ENCODE measurements at places on chromosomes 5 and 9.

GRCh38 chr5:170223906-170224305 is 8.9 kb upstream of the C5orf58 start:
- no peak for DNase-seq

GRCh38 chr5:21817668-21818369 is 1035.3 kb downstream of the CDH12 start:
- no peak for DNase-seq

- DNase-seq, result no peak
Observed at GRCh38 chr9:33112094-33112493, 35.6 kb upstream of the SMU1 start.

- DNase-seq, result no peak
Observed at GRCh38 chr5:103305809-103306208, 47.2 kb downstream of the MACIR start.

DNA sequence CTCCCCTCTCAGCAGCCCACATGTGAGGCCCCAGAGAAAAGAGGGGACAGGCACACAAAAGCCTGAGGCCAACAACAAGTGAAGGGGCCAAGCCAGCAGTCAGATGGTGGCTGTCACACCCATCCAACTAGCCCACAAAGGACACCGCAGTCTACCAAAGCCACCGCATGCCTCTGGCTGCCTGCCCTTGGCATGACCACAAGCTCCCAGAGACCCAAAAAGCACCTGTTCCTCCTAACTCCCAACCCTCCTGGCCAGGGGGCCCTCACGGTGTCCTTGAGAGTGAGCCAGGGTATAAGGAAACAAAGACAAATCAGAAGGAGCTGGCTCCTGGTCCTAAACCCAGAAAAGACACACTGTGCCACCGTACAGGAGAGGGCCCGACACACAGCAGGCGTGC is 77.8 kb upstream of the LRRTM2 start:
- DNase-seq, result no peak

All from Panc1 (cell line).